ENCODE measurements at places on chromosomes 3 and 15.

- no peak for DNase-seq
These were observed 744 bp downstream of the ZNF619 start for GRCh38 chr3:40477666-40478065.

- no peak for DNase-seq
These were observed 230.4 kb upstream of the DCBLD2 start for GRCh38 chr3:99131876-99132275.

DNA sequence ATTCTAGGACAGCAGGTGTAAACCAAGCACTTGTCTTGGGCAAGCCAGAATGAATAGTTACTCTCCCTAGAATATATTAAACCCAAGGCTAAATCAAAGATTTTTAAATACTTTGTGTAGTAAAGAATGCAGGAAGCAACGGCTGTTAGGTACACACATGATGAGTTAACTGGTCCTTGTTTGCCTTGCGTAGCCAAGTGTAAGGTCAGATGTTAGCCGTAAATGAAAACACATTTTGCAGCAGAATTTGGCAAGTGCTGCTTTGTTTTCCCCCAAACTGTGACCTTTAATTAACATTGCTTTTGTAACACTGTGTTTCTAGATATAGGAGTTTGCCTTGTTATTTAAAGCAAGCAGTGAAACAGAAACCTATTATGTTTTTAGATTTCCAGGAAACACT, 368.7 kb downstream of the IL5RA start:
- no peak for DNase-seq

DNA sequence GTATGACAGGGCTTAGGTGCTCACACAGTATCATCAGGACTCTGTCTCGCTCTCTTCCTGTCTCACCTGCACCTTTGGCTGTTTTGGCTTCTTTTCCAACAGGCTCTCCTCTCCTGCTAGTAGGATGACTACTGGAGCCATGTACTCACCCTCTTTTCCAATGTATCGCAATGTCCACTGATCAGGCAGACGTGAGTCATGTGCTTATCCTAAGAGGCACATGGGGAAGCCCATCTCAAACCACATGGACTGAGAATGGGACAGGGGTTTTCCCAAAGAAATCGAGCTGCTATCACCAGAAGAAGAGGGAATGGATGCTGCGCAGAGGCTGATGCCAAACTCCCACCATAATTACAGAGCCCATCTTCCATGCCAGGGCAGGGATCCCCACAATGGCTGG, 180.6 kb downstream of the IL5RA start:
- DNase-seq: no peak

GRCh38 chr3:139121513-139122220, 77.0 kb upstream of the PRR23C start:
- DNase-seq: no peak

DNA sequence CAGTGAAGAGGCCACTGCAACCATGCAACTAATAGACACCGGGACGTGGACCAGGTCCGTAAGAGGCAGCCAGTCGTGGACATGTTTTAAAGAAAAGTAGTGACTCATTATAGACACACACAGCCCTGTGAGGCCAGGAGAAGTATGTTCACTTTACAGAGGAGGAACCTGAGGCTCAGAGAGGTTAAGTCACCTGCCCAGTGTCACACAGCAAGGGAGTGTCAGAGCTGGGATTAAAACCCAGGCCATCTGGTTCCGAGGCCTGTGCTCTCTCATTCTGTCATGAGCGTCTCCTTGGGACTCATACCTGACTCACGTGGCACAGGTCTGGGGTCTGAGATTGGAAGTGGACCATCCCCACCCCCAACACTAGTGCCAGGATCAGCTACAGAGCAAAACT, 28.1 kb upstream of the GRIP2 start:
- no peak for DNase-seq

GRCh38 chr15:97858296-97858695, 102.2 kb upstream of the ARRDC4 start:
- DNase-seq: no peak

DNA sequence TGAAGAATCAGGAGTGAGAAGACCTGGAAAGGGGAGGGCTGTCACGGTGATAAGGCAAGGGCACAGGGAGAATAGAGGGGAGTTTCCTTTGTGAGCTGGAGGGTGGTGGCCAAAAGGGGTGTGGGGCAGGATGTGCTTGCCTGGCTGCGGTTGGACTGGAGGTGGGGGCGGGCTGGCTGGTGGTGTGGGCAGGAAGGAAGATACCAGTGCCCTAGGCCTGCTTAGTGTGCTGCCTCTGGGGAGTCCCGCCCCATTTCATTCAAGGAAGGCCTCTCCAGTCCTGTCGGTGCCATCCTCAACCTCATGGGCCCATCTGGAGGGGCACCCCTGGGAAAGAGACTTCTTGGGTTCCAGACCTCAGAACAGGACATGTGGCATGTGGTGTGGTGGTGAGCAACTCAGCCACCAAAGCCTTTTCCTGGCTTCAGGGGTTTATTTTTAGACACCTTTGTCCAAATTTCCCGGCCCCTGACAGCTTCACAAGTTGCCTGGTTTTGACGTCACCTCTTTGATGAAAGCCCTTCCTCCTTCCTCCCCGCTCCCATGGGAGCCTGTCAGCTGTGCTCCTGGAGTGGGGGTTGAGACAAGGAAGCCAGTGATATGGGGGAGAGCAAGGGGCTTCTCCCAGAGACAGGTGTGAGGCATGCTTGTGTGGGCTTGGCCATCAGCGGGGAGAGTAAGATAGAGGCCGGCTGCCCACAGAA, 15.6 kb downstream of the TEX264 start:
- peak; percentile 90 for DNase-seq

DNA sequence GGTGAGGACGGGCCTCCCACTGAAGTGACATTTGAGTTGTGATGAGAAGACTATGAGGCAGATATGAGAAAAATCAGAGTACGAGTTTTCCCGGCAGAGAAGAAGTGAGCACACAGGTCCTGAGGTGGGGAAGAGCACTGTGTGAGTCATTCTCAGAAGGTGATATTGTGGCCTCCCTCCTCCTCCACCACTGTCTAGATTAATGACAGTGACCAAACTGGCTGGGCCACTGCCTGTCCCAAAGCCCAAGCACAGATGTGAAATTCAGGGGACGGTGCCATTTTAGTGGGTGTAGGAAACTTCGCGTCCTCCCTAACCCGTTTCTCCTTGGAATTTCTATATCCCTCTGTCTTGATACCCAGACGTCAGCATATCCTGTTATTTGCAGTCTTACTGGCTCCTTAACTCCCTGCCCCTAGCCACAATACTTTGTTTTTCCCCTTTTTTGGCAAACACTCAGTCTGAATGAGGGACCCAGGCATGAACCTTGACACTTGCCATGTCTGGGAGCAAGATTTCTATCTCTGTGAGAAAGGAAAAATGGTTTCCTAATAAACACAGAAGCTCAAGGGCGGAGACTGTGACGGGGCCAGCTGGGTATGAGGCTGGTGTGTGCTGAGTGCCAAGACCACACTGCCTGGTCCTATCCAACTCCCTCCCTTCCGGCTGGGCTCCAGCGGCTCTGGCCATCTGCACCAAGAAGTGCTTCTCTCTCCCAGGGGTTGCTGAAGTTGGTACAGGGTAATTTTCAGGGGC, 15.2 kb downstream of the PRICKLE2 start:
- no peak for DNase-seq

- DNase-seq: no peak
These were observed 137.8 kb downstream of the LRTM1 start for GRCh38 chr3:54790051-54790450.

DNA sequence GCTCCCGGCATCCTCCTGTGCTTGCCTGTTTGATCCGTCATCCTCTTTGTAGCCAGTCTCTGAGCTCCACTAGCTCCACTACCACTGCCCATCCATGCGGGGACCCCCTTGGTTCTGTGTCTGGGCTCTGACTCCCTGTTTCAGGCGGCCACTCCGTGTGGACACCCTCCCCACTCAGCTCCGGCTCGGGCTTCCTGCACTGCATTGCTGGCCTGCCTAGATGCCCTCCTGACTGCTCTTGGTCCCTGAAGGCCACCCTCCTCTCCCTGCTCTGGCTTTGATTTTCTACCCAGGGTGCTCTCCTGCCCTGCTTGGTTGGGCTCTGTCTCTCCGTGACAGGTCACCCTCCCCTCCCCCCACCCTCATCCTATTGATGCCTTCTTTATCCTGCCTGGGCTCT, 4.0 kb upstream of the ADGRG7 start:
- no peak for DNase-seq

Data from CD4-positive, alpha-beta T cell treated with Interleukin-4 for 1 hour (primary cell).